GM06990 (cell line): ENCODE measurements at places on chromosomes 3 and 15.

- DNase-seq = no peak
Observed at GRCh38 chr15:101052031-101052620, 133.0 kb downstream of the LRRK1 start.

DNA sequence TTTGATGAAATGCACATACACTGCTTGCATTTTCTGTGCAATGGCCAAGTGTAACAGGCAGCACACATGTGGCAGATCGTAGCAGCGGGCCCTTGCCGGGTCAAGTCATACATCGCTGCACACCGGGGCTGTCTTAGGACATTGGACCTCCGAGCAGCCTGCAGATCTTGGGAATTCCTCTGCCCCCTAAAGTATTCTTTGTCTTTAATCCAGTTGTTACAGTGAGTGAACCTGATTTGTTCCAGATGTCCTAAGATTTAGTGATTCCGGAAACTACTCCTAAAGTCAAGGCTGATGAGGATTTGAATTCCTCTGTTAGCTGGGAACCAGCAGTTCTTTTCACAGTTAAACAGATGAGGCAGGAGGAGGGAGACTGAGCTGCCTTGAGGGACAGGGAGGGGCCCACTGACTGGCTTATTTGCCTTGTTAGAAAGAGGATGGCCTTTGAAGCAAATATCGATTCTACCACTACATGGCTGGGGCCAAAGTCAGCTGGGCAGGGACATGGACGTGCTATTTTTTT is 190.7 kb upstream of the CTDSPL start:
- no peak for DNase-seq

- no peak for DNase-seq
Observed at GRCh38 chr3:134652409-134652831, 1.6 kb upstream of the KY start.

DNA sequence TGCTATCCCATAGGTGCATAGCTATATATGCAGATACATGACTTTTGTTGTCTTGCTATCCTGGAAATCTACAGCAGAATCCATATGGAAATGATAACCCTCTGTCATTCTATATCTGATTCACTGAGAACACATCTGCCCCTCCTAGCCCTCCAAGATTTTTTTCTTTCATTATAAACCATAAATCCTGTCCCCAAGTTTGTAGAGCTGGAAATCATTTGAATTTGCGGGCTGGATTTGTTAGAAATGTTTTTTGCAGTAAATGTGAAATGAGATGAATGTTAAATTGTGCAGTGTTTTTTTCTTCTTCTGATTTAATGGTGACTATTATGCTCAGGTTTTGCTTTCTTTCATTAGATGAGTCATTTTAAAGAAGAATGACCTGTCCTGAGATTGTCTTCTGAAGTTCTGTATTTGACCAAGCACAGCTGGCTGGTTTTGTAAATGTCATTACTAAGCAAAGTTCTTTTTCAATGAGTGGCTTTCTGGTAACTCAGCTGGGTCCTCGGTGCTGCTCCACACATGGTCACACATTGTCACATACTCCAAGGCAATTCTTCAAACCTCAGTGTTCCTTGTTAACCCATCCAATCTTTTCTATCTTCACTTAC is 25.3 kb upstream of the ABHD17C start:
- peak; percentile 10 for DNase-seq

GRCh38 chr3:976006-976405 is 116.8 kb upstream of the CNTN6 start:
- DNase-seq = no peak

- DNase-seq = no peak
Observed at GRCh38 chr3:34955680-34956079, 683.6 kb upstream of the ARPP21 start.

DNA sequence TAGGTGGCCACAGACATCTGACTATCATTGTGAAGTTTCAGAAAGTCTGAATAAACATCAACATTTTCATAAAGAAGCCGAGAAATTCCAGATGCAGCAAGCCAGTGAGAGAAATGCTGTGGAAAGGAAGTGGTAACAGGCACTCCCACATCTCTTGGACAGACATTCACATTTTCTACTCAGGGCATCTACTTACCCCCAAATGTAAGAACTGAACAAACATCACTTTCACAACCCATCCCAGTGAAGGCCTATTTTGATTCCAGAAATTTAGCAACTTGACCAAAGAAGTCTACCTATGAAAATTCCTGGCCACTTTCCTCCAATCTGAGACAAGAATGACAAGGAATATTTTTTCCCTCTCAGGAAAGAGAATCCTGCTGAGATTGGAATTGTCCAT is 224.8 kb upstream of the DCBLD2 start:
- DNase-seq = no peak

DNA sequence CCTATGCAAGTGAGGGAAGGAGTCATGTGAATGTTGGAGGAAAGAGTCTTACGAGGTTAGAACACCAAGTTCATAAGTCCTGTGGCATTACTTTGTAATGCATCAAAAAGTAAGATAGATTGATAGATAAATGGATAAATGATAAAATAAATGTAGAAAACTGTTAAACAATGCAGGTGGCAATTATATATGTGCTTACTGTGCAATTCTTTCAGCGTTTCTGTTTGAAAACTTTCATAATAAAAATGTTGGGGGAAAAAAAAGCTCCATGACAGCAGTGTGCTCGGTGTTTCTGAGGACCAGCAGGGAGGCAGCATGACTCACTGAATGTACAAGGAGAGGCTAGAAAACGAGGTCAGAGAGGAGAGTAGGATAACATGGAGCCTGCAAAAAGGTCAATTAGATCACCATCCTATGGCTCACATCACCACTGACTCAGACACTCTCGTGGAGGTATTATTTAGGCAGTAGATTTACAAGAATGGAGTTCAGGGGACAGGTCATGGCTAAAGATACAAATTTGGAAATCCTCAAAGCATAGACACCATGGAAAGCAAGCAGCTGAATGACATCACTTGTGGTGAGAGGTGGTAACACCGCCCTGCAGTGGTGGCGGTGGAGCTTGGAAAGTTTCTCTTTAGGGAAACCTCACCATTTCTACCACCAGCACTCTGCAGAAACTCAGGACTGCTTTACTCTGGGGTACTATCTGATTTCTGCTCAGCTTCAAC is 219.8 kb downstream of the CTNNB1 start:
- DNase-seq = no peak

DNA sequence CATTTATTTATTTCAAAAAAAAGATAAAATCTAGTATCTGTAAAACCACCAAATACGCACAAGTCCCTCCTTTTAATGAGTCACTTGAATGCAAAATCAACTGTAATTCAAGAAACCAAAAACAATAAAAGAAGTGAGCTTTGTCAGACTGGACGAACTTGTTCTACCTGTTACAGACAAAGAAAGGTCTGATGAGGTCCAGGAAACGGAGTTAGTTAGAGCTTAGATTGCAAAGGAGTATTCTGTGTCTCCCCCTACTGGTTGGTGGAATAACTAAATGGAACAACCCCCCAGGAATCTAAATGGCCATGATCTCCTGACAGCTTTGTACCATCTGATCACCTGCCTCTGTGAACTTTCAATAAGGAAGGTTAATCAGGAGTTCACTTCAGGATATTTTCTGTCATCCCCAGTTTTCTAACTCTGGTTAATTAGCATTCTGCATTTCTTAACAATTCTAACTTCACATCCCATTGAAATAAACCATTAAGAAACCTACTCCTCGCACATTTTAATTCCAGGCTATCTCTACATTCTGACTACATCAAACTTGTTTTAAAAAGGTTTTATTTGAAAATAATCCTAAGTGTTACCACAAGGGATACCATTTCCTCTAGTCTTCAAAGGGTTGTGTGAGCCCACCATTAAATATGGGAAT is 333.0 kb upstream of the SATB1 start:
- DNase-seq = peak; percentile 22

DNA sequence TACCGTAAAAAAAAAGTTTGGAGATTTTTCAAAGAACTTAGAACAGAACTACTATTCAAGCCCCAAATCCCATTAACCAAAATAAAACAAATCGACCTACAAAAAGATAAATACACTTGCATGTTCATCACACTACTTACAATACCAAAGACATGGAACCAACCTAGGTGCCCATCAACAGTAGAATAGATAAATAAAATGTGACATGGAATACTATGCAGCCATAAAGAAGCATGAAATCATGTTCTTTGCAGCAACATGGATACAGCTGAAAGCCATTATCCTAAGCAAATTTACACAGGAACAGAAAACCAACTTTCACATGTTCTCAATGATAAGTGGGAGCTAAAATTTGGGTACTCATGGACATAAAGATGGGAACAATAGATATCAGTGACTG is 768.7 kb downstream of the ROBO1 start:
- DNase-seq = no peak

GRCh38 chr3:23376516-23377248 is 173.6 kb downstream of the UBE2E2 start:
- DNase-seq = no peak

GRCh38 chr3:56190771-56191305 is 277.4 kb downstream of the ERC2 start:
- no peak for DNase-seq

DNA sequence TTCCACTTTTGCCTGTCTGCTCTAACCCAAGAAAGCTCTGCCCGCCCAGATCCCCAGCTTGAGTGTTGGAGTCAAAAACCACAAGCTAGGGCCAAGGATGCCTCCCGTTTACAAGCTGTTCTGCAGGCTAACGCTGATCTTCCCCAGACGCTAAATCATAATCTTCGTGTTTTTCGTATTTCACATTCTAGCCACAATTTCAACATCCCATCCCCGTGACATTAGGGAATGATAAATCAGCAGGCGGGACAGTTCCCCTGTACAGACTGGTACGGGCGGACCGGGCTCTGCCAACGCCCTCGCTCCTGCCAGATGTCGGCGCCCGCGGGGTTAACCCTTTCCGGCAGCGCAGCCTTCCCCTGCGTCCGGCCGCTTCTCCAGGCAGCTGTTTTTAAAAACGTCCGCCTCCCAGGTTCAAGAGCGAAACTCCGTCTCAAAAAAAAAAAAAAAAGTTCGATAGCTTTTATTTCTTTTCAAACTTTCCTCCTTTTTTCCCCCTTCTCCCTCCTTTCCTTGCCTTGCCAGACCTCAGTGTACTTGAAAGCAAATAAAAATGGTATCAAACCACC is 81.0 kb upstream of the BNC1 start:
- no peak for DNase-seq

- DNase-seq = no peak
Observed at GRCh38 chr3:21654662-21655061, 96.3 kb downstream of the ZNF385D start.

- DNase-seq = peak; percentile 60
Observed at GRCh38 chr15:99719096-99719541, 14.1 kb downstream of the LYSMD4 start.

DNA sequence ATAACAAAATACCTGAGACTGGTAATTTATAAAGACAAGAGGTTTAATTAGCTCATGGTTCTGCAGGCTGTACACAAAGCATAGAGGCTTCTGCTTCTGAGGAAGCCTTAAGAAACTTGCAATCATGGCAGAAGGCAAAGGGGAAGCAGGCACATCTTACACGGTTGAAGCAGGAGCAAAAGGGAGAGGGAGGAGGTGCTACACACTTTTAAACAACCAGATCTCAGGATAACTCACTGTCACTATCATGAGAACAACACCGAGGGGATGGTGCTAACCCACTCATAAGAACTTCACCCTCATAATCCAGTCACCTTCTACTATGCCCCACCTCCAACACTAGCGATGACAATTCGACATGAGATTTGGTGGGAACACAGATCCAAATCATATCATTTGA is 54.4 kb downstream of the ATP8B4 start:
- no peak for DNase-seq

GRCh38 chr3:106345353-106346027 is 476.7 kb upstream of the CBLB start:
- DNase-seq = no peak

- no peak for DNase-seq
Observed at GRCh38 chr3:188687389-188687788, 484.4 kb upstream of the TPRG1 start.

GRCh38 chr3:11522398-11522715 is 121.4 kb downstream of the VGLL4 start:
- DNase-seq = no peak

DNA sequence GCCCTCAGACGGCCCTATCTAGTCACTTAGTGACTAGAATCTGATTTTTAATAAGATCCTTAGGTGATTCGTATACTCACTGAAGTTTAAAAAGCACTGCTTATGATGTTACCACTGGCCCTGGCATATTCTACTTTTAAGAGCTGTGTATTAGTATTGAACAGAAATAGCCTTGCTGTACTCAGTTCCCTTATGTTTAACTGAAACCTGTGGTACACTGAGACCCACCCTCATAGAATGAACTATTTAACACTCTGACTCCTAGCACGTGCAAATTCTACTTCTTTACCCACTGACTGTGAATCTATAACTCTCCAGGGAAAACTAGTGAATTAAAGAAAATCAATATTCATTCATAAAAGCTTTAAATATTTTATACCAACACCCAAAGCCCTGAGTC is 108.9 kb downstream of the CCNL1 start:
- no peak for DNase-seq

- no peak for DNase-seq
Observed at GRCh38 chr3:195209847-195210265, 61.1 kb downstream of the XXYLT1 start.

- no peak for DNase-seq
Observed at GRCh38 chr15:88987934-88988671, 74.9 kb upstream of the MFGE8 start.

- no peak for DNase-seq
Observed at GRCh38 chr15:51505251-51505650, 117.3 kb downstream of the DMXL2 start.

GRCh38 chr3:52434491-52435115 is 10.3 kb downstream of the SEMA3G start:
- DNase-seq = no peak

- no peak for DNase-seq
Observed at GRCh38 chr3:57917601-57918000, 90.6 kb upstream of the FLNB start.

DNA sequence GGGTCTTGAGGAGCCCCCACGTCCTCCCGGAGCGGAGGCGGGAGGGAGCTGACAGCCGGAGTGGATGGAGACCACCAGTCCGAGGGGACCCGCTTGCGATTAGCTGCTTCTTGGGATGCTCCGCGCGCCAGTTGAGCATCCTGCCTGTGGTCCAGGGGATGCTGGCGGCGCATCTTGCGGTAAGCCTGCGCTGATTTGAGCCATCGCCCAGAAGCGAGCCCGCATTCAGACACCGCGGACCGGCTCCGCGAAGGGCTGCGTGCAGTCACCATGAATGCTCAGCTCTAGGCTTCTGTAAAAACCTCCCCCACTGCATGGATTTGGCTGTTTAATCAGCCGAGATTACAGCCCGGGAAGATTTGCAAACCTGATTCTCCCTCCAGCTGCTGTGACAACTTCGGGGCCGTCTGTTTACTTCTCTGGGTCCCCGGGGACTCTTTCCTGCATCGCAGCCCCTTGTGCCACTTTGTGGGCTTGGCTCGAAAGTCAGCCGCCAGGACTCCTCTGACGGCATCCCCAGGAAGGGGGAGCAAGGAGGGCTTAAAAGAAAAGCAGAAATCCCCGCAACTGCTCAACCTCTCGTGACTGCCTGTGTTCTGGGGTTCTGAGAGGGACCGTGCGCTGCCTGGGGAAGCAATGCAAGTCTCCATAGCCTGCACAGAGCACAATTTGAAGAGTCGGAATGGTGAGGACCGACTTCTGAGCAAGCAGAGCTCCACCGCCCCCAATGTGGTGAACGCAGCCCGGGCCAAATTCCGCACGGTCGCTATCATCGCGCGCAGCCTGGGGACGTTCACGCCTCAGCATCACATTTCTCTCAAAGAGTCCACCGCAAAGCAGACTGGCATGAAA is 171.1 kb downstream of the KCNAB1 start:
- no peak for DNase-seq

GRCh38 chr15:74252291-74252690 is 16.2 kb downstream of the CCDC33 start:
- no peak for DNase-seq
